LoVo (cell line): ENCODE measurements at places on chromosomes 2 and 18.

DNA sequence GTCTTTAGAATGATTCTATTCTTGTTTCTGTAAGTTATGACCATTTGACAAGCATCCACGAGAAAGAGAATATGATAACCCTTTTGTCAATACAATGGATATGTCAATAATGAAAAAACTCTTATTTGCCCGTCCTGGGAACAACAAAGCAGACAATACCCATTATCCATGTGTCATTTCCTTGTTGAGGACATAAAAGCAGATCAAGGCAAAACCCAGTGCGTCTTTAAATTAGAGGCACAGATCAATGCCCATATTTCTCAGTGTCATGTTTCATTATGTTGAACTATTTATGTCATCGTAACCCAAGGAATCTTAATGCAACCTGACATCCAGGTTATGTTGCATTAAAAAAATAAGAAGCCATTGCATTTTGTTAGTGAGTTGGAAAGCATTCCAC, 365.0 kb upstream of the CELF4 start:
- DNase-seq: no peak

GRCh38 chr2:705971-706511, 28.8 kb upstream of the TMEM18 start:
- DNase-seq: no peak

DNA sequence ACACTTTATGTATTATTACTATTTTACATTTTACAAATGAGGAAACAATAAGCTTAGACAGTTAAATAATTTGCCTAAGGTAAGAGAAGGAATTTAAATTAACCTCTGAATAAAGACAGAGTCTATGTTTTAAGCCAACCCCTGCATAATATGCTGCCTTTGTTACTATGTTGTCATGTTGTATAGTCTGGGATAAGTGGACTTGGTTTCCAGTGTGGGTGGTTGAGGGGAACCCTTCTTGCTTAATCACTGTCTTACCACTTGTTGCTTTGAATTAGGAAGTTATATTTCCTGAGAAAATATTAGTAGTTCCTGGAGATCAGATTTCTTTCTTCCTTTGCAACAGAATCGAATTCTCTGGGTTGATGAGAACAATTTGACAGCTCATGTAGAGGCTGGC, 52.6 kb downstream of the AGPS start:
- DNase-seq: no peak

- no peak for DNase-seq
Measured at GRCh38 chr18:26097563-26097962, 7.2 kb upstream of the SS18 start.

DNA sequence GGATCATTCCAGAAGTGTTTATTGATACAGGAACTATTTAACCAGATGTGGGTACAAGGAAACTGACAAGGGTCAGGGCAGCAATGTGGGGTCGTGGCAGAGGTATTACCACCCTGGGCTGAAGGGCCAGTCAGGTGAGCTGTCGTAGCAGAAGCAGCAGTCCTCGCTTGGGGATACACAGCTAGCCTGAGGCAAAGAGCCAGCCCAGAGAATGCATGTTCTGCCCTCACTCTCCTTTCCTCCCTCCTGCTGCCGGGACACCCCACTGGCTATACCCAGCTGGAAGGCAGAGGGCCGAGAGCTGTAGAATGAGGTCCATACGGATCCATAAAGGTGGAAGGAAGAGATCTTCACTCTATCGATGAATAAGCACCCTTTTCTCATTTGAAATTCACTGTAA, 32.2 kb upstream of the GBX2 start:
- no peak for DNase-seq

- no peak for DNase-seq
Measured at GRCh38 chr2:212021947-212022346, 516.7 kb downstream of the ERBB4 start.
